ENCODE measurements at places on chromosomes 13 and 19. TPM values are rescaled to one million over a fixed set of nuclear protein-coding genes. Genes with fewer than 3 reads are reported as not detected.

Gene EDDM13
- total RNA-seq, result 0.79 TPM

Gene ZNF17
- 11.4 TPM for total RNA-seq

Gene NOVA2
- total RNA-seq, result 16.9 TPM

Gene CGB7
- total RNA-seq, result not detected

Gene S1PR4
- 2.1 TPM for total RNA-seq

Gene NLRP5
- not detected for total RNA-seq

Gene FOXO1
- total RNA-seq, result 35.4 TPM
